Brain pericyte (primary cell): ENCODE measurements at places on chromosomes 4 and X.

DNA sequence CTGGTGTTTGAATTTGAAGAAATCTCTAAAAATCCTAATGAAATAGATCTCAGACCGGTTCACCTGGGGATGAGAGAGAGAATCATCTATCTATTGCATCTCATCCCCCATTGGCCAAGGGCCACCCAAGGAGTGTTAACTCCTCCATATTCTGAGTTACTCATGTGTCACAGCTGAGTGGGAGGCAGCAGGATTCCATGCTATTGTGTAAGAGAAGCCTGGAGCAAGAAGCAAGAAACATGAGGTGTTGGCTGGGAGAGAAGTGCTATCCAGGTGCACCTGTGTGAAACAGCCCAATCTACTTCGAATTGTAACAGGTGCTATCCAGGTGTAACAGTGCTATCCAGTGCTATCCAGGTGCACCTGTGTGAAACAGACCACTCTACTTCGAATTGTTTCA, 150.3 kb upstream of the MAOA start:
- no peak for DNase-seq

- no peak for DNase-seq
Measured at GRCh38 chr4:85779165-85779564, 304.2 kb downstream of the ARHGAP24 start.

DNA sequence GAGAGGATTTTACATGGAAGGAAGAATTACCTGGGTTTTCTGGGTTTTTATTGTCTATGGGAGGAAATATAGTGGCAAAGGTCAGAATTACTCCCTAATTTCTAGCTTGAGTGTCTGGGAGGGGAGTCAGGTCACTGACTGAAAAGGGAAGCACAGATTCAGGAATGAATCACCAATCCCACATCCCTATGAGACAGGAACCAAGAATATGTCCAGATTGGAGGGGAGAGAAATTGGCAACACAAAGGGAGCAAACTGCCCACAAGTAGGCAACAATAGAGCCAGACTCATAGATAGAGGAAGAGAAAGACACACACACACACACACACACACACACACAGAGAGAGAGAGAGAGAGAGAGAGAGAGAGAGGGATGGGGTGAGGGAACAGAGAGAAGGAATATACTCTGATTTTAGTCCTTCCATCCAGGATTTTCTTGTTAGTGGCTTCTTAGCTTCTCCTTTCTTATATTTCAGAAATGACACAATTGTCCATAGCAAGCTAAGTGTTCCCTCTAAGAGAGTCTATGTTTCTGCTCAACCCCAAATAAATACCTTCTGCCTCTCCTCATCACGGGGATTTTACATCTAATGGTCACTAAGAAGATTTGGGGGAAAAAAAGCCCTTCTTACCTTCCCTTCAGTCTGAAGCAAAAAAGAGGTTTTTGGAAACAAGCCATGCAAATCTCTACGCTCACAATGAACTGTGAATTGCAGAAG, 12.0 kb downstream of the P2RY10 start:
- no peak for DNase-seq

- no peak for DNase-seq
Measured at GRCh38 chr4:7539186-7539585, 104.5 kb upstream of the PSAPL1 start.

GRCh38 chr4:113825272-113825671, 63.7 kb upstream of the CAMK2D start:
- DNase-seq = no peak

DNA sequence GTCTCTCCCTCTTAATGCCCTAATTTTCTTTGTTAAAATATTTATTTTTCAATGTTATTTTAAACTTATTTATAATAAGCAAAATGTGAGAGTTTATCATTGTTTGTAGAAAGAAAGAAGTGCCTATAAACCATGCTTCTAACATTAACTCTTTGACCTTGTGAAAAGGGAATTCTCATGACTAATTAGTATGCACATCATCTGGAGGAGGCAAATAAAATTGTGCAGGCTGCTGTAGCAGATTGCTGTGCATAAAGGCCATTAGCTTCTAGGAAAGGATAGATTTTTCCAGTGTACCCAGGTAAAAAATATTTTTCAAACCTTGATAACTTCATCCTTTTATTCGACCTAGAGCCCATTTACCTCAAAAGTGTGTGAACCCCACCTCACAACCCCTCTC, 84.6 kb upstream of the GUCY1A1 start:
- DNase-seq = no peak

DNA sequence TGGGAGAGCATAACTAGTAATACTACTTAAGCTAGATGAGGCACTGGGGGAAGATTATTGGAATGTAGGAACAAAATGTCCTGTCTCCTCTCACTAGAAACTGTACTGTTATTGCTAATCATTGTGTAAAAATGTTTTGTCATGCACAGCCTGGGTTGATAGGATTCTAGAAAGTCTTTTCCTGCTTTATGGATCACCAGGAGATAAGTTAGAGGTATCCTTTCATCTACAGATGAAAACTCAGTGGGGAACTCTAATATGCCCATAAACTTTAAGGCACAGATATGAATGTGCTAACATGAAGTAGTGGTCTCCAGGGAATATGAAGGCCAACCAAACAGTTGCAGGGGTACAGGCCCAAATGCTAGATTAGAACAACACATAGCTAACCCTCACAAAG, 57.5 kb downstream of the SRPX start:
- DNase-seq = no peak

GRCh38 chr4:76658231-76659102, 223.4 kb downstream of the SHROOM3 start:
- no peak for DNase-seq

GRCh38 chrX:152405561-152405960, 45.6 kb downstream of the GABRA3 start:
- DNase-seq = no peak

DNA sequence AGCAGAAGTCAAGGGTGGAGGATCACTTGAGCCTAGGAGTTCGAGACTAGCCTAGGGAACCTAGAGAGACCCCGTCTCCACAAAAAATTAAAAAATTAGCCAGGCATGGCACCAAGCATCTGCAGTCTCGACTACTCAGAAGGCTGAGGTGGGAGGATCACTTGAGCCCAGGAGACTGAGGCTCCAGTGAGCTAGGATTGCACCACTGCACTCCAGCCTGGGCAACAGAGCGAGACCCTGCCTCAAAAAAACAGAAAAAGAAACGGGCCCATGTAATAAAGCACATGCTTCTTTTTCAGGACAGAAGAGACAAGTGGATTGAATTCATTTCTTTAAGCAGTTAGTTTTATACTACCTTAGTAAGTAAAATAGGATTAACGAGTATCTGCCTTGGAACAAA, 42.0 kb downstream of the ELOVL6 start:
- no peak for DNase-seq

GRCh38 chrX:121635141-121635540, 587.7 kb downstream of the GLUD2 start:
- no peak for DNase-seq

GRCh38 chr4:109989044-109989443, 76.4 kb downstream of the EGF start:
- no peak for DNase-seq

GRCh38 chr4:22170353-22170752, 221.8 kb upstream of the KCNIP4 start:
- no peak for DNase-seq

DNA sequence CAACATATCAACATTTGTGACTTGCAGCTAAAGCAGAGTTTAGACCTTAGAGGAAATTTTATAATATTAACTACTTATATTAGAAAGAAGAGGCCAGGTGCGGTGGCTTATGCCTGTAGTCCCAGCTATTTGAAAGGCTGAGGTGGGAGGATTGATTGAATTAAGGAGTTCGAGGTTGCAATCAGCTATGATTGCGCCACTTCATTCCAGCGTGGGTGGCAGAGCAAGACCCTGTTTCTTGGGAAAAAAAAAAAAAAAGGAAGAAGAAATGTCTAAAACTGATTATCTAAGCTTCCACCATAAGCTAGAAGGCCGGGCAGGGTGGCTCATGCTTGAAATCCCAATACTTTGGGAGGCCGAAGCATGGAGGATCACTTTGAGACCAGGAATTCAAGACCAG, 42.0 kb upstream of the USP9X start:
- DNase-seq = no peak

DNA sequence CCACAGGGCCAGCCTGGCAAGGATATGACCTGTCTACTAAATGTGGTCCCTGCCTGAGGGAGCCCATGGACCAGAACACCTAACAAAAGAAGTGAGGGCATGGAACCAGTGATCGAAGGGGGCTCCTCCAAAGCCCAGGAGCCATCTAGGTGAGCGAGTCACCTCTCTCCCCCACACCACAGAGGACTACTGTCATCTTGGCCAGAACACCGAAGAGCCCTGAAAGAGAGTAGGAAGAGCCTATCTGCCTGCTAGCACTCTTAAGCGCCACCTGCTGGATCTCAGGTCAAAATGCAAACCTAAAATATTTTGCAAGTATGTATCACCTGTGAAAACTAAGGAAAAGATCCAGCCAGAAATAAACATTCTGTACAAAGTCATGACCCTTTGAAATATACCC, 137.9 kb upstream of the ZXDB start:
- no peak for DNase-seq

DNA sequence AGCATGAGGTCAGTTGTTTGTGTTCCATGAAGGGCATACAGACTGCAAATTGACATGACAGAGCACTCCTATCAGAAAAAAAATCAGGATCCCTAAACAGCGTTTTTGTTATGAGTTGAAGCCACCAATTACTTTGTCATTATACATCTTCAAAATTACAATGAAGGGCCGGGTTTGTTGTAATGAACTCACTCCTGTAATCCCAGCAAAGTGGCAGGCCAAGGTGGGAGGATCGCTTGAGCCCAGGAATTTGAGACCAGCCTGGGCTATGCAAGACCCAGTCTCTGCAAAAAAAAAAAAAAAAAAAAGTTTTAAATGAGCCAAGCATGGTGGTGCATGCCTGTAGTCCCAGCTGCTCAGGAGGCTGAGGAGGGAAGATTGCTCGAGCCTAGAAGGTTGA, 3.5 kb upstream of the DCTD start:
- no peak for DNase-seq

- no peak for DNase-seq
Measured at GRCh38 chr4:1463088-1463926, 57.1 kb upstream of the NKX1-1 start.

- DNase-seq = no peak
Measured at GRCh38 chr4:128388352-128388630, 100.7 kb upstream of the PGRMC2 start.

GRCh38 chrX:130285069-130285620, 16.4 kb upstream of the ZNF280C start:
- DNase-seq = no peak

- no peak for DNase-seq
Measured at GRCh38 chr4:77586951-77587383, 18.7 kb upstream of the CXCL13 start.

DNA sequence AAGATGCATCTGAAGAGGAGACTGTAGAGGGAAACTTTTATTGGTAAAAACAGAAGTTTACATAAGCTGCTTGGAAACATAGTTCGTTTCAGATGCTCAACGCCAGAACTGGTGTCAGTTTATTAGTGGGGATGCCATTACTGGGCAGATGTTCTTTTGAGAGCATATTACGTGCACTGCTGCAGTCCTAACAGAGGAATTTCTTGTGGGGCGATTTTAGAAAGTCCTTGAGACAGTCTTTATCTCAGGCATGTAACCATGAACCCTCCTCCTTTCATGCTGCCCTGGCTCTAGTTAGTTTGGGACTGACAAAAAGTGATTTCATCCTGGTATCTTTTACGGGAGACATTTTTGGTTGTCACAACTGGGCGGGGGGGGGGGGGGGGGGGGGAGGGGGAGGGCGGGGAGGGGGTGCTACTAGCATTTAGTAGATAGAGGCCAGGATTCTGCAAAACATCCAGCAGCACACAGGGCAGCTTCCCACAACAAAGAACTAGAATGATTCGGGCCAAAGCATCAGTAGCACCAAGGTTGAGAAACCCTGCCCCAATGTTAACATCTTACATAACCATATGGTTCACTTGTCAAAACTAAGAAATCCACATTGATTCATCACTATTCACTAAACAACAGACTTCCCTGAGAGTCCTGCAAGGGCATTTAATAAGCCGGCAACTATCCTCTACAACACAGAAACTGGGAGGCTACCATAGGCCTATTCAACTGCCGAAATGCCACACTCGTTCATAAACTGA, 118.6 kb upstream of the FTHL17 start:
- DNase-seq = no peak

DNA sequence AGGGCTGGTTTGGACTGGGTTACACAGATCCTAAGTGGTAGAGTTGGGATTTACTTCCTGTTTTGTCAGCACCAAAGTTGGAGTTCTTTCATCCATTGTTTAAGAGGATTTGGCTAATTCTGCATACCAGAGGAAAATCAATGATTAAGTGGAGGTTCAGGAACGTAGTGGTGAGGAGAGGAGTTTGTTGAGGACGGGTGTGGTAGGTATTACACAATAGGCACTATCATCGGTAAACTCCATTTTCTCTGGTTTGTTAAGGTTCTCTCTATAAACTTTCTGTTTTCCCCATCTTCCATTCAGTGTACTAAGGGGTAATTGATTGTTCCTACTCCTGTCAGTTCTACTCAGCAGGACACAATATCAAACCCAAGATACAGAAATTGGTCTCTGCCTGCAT, 107.5 kb upstream of the VCX2 start:
- no peak for DNase-seq

DNA sequence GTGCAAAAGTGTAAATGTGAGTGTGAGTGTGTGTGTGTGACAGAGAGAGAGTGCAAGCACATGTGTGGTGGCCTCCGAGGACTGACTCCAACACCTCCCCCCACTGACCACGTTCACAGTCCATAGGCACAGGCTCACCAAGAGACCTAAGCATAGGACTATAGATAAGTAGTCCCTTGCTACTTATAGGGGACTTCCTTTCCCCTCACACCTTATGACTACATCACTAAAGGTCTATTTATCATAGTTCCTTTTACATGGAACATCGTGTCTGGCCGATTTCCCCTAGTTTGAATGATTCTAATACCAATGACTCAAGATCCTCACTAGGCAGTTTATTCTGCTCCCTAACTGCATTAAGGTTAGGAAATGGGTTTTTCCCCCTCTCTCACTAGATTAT, 17.8 kb downstream of the FRMPD3 start:
- DNase-seq = no peak

DNA sequence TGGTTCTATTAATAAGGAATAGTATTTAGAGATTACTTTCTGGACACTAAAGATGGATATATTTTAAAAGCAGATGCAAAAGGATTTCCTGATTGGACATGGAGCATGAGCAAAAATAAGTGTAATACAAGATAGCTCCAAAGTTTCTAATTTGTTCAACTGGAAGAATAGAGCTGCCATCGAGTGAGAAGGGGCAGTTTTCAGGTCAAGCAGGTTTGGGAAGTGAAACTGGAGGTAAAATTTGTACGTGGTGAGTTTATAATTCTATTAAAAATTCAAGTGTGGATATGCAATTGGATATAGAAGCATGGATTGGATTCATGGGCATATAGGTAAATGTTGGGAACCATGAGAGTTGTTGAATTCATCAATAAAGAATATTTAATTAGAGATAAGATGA, 31.8 kb downstream of the PRDM8 start:
- no peak for DNase-seq

GRCh38 chr4:8110071-8110986, 48.3 kb downstream of the ABLIM2 start:
- DNase-seq = no peak
